ENCODE measurements at places on chromosomes 1 and 21. TPM values are rescaled to one million over a fixed set of nuclear protein-coding genes. Genes with fewer than 3 reads are reported as not detected.

Gene VHLL
- total RNA-seq = not detected

GRCh38 chr1:3630161-3630611, 5.4 kb downstream of the TPRG1L start:
- no peak for DNase-seq

Gene FCRL4
- total RNA-seq = not detected

Gene ZNF697
- total RNA-seq = 9.7 TPM

DNA sequence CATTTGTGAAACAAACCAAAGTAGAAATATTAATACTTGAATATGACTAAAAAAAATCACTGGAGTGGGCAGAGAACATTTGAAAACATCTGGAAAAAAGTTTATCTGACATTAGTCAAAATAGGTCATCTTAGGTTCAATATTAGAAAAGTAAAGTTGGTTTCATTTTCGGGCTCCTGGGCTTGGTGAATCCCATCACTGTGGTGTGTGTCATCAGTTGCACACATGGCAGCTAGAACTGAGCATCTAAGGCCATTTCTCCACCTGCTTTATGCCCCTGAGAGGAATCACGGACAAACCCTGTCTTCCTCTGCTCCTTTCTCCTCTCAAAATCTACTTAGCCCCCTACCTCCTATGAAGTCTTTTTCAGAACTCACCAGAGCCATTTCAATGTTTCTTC, 5.4 kb downstream of the HSD11B1 start:
- DNase-seq = no peak

Gene LORICRIN
- not detected for total RNA-seq

Gene MR1
- 12.5 TPM for total RNA-seq

- DNase-seq = no peak
Observed at GRCh38 chr1:7524341-7525337, 246.5 kb upstream of the VAMP3 start.

Measured in omental fat pad (tissue), 4 donors.